Epithelial cell of esophagus (primary cell): ENCODE measurements at places on chromosomes 3 and 15.

- no peak for DNase-seq
These were observed 47.7 kb downstream of the CADPS start for GRCh38 chr3:62827550-62827949.

DNA sequence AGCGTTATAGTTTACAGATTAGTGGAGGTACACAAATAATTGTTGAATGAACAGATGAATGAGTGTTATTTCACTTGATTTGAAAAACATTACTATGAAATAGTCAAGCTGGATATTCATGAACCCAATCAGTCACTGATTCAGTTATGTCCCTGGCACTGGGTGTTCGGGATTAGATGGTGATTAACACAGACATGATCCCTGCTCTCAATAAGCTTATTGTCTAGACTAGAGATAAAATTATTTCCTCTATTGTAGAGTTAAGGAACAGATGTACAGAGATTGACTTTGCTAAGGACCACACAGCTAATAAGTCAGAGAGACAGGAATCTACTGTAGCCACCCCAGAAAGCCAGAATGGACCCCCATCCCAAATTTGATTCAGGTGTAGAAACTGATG, 963 bp downstream of the GRAMD1C start:
- no peak for DNase-seq

GRCh38 chr3:23038471-23038870, 164.7 kb upstream of the UBE2E2 start:
- DNase-seq = no peak

DNA sequence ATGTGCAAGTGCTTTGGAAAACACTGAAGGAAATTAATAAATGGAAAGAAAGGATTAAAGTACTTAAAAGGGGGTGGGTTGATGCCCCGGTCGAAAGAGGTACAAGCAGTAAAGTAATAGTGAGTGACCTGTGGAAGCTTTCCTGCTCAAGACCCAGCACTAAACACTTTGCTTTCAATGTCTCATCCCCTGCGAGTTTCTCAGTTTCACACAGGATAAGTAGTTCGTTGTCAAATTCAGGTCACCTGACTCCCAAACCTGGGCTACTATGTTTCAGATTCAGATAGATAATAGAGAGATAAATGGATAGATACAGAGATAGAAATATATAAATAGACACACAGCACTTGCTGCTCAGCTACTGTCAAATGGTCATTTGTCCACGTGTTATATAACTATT, 19.6 kb downstream of the STAC start:
- DNase-seq = no peak

GRCh38 chr15:57064033-57064432, 145.6 kb downstream of the TCF12 start:
- no peak for DNase-seq
